ENCODE measurements at places on chromosomes 7 and 10.

- DNase-seq, result no peak
Observed at GRCh38 chr7:114293289-114294012, 121.2 kb upstream of the FOXP2 start.

GRCh38 chr7:72183835-72184234 lies 228.3 kb downstream of the CALN1 start:
- DNase-seq, result no peak

DNA sequence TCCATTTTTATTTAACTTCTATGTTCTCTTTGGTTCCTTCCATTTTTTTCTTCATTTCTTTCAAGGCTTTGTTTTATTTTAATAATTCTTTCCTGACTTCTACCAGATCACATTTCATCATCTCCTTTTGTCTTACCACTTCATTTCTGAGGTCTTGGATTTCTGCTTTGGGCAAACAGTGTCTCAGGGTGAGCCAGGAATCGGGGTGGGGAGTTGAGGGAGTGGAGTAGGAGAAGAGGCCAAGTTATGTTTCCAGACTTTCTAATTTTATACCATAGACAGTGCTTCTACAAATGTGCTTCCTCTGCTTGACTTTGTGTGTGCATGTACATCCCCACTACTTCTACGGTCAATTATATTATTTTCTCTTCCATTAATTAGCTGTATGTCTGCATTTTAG lies 112.1 kb downstream of the PRKG1 start:
- no peak for DNase-seq

DNA sequence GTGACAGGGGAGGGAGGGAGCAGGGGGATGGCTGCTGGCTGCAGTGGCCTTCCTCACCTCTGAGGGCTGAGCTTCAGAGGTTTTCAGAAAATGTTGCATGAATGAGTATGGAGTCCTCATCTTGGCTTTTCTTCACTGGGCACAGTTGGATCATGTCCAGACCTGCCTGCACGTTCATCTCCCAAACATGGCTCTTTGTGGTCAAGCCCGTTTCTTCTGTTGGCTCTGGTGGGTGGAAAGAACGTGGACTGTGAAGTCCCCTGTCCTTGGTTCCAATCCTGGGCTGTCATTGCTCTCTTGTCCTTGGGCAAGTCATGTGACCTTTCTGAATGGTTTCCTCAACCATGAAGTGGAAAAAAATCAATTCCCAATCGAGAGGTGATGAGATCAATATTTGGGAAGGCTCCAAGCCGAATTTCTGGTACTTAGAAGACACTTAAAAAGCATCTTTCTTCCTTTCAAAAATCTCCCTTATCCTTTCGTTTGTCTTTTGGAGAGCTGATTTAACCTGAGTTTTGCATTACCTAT lies 34.5 kb downstream of the TSPAN14 start:
- no peak for DNase-seq

GRCh38 chr7:128176696-128177095 lies 64.4 kb upstream of the LEP start:
- DNase-seq, result no peak

DNA sequence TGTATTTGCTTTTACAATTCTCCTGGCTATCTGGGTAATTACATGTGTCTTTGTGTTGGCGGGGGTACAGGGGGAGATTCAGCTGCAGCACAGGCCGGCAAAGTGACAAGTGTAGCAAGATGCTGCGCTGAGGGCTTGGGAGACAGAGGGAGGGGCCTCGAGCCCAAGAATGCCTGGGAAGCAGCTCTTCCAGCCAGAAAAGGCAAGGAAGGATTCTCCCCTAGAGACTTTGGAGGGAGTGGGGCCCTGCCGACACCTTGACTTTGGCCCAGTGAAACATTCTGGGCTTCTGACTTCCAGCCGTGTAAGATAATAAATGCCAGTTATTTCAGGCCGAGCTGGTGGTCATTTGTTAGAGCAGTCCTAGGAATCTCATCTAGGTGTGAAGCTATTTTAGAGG lies 7.2 kb upstream of the REPIN1 start:
- no peak for DNase-seq

DNA sequence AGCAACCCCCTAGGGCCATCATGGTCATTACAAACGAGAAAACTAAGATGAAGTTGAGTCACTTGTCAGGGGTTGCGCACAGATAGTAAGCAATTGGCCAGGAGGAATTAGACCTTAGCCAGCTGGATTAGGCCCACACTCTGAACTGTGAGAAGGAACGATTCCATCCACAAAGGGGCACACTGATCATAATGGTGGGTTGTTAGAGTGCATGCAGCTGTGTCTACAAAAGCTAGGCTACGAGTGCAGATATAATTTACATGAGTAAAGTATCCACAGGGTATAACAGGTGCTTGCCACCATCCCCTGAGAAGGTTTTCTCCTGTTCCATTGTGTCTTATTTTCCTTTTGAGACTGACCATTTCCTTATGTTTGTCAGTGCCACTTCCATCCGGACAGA lies 16.6 kb upstream of the FAM170B start:
- no peak for DNase-seq
